ENCODE measurements at places on chromosomes 7 and 10. TPM values are rescaled to one million over a fixed set of nuclear protein-coding genes. Genes with fewer than 3 reads are reported as not detected.

The UCN3 gene
- total RNA-seq, result not detected

The FBH1 gene
- 51.6 TPM for total RNA-seq

- no peak for DNase-seq
- H3K4me3 ChIP-seq, result no peak overlapping the region
- no peaks in the 10 kb centered on the region for H3K4me1 ChIP-seq
- H3K36me3 ChIP-seq, result peaks cover 2% of the 10 kb centered on the region
- no peaks in the 10 kb centered on the region for H3K27me3 ChIP-seq
- H3K27ac ChIP-seq, result no peak overlapping the region
Measured at GRCh38 chr7:45985902-45986301, 64.8 kb upstream of the IGFBP3 start.

DNA sequence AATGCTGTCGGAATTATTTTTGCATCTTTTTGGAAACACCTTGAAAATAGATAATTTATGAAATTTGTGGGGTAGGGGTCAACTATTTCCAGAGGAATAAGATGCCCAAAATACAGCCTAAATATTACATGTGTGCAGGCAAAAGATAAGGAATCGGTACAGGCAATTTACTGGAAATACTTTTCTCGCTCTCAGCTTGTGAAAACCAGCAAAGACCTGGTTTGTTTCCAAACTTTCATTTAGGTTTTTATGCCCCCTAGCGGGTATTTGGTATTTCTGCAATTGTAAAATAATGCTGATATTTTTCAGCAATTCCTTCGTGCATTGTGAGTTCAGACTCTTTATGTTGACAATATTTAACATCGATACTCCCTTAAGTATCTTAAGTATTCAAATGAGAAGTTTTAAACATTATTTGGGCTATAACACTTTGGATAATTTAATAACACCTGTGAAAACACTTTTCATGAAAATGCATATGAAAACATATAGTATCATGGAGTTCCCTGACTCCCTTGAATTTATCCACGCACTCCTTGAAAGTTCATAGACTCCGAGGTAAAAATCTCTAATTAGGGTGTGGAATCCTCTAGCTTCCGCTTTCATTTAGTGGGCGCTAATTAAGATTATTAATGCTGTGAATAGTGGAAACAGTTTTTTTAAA is 132.4 kb downstream of the TSPAN12 start:
- H3K27me3 ChIP-seq, result peaks cover 23% of the 10 kb centered on the region
- no peak for DNase-seq
- no peak overlapping the region for H3K4me3 ChIP-seq
- no peaks in the 10 kb centered on the region for H3K36me3 ChIP-seq

The AIMP2 gene
- 8.1 TPM for total RNA-seq

DNA sequence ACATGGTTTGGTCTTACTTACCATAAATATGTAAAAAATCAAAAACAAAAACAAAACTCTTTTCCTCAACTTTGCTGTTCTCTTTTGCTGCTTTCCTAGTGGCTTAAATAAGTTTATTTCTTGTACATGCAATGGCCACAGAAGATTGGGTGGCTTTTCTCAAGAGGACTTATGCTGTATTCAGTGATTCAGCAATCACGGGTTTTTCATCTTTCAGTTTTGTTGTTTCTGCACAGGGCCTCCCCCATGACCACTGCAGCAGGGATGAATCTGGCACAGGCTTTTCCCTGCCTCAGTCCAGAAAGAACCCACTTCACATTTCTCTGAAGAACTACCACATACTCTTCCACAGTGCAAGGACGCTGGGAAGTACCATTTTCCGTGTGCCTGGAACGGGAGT is 355.0 kb downstream of the RNLS start:
- no peaks in the 10 kb centered on the region for H3K27me3 ChIP-seq
- DNase-seq, result no peak
- no peak overlapping the region for H3K27ac ChIP-seq
- no peaks in the 10 kb centered on the region for H3K4me1 ChIP-seq

- no peak overlapping the region for H3K27ac ChIP-seq
- peak overlapping the region; percentile 76 for H3K4me3 ChIP-seq
- no peak for DNase-seq
- peaks cover 4% of the 10 kb centered on the region for H3K4me1 ChIP-seq
- peaks cover 58% of the 10 kb centered on the region for H3K27me3 ChIP-seq
Measured at GRCh38 chr7:155803418-155804376, 8.6 kb downstream of the SHH start.

The UFSP1 gene
- 2.2 TPM for total RNA-seq
